Suppressor macrophage (primary cell): ENCODE measurements at places on chromosomes 5 and 9.

DNA sequence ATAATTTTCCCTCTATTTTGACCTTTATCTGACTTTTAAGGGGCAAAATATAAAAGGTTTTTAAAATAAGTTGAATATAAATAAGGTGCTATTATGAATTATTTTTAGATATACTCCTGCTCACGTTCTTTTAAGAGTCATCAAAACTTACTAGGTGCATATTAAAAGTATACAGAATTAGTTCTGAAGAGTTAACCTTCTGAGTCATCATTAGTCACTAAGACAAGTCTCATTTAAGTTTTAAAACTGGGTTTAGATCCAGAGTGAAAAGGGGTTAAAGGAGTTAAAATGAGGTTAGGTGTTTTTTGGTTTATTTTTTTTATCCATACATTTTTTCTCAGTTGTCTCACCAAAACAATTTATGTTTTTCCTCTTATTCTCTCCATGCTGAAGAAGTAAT lies 41.7 kb downstream of the SMIM15 start:
- no peak for DNase-seq

- DNase-seq, result no peak
Measured at GRCh38 chr5:151657114-151657513, 29.6 kb downstream of the SPARC start.

DNA sequence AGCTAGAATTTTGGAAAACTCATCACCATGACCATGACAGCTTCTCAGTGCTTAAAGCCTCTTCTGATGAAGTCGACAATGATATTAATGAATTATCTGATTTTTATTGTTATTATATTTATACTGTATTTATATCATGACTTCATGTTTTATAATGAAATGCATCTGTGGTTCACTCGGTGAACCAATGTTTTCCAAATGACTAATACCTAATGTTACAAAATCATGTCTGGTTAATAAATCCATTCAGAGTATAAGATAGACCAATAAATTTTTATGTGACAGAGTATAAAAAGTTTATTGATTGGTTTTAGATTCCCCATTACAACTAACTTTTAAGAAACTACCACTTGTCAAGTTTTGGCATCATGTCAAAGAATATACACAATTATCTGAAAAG lies 416.5 kb downstream of the MLLT3 start:
- no peak for DNase-seq

DNA sequence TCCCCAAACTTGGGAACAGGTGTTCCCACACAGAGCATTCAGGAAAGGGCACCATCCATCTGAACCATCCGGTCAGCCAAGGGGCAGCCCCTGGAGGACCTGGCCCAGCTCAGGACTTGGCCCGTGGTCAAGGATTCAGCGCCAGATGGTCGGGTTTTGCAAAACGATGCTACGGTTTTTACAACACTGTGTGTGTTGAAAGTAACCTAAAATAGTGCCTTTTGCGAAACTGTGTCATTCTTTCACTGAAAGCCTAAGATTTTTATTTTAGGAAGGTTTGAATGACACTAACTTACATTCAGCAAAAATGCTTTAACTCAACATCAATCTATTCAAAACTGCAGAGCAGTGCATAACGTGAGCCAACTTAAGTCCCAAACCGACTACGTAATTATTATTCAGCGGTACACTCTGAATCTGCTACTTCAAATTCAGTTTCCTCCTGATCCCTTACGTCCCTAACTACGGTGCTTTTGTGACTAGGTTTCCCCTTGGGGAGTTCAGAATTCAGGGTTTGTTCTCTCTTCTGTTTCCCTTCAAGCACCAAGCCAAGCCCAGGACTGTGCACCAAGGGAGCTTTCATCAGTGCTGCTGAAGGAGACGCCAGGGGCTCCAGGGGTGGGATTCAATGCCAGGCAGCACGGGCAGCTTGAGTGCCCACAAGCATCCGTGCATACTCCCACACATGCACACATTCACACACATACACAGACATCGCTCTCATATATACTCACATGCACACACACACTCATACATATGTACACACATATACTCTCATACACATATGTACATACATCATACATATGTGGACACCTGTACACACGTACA lies 25.8 kb downstream of the LPCAT1 start:
- peak; percentile 46 for DNase-seq

DNA sequence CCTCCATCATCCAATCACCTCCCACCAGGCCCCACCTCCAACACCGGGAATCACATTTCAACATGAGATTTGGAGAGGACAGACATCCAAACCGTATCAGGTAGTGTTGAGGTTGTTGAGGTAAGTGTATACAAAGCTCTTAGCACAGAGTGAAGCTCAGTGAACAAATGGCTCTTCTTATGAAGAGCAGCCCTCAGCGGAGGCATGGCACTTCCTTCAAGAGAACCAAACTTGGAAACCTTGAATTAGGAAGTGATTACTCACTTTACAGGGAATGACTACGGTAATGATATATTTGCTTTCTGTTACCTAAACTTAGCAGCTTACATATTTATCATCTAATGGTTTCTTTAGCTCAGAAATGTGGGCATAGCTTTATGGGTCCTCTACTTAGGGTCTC lies 92.8 kb downstream of the IQGAP2 start:
- DNase-seq, result peak; percentile 64

- DNase-seq, result peak; percentile 39
Measured at GRCh38 chr5:124453221-124454051, 293.0 kb downstream of the ZNF608 start.

DNA sequence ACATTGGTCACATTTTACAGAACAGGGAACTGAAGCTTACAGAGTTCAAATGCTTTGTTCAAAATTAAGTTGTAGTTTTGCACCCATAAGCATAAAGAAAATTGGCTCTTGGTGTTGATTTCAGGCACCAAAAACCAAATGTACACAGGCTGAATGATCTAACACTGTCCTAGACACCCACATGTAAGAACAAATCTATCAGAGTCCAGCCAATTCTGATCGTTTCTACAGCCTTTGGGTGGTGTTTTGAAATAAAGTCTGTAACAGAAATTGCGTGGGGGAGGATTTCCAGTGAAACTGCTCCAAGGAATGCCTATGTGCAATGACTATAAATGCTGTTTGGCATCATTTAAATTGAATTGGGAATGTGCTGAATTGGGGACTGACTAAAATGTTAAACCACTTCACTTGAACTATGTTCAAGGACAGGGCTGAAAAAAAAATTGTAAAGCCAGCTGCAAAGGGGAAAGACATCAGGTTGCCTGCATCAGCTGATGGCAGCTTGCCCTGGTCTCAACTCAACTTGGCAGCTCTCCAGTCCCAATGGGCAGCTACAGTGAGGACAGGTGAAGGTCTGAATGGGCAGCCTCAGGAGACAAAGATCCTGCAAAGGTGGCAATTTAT lies 92.2 kb upstream of the TRPC7 start:
- DNase-seq, result no peak

- DNase-seq, result peak; percentile 6
Measured at GRCh38 chr5:94244921-94245320, 373.5 kb downstream of the KIAA0825 start.

- DNase-seq, result no peak
Measured at GRCh38 chr5:67373518-67373917, 176.9 kb upstream of the CD180 start.

DNA sequence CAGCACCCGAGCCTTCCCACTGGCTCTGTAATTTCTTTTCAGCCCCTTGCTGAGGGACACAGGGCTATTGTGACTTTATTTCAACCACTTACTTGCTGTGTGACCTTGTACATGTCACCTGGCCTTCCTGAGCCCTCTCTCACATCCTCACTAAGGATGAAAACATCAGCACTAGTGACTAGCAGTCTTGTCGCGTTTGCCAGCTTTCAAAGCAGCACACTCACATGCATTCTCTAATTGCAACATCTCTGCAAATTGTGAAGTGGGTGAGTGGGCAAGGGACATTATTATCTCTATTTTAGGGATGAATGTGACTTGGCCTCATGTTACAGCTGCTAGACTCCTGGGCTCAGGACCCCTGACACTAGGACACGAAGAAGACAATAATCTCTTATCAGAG lies 144.5 kb downstream of the SEC61B start:
- DNase-seq, result peak; percentile 61

DNA sequence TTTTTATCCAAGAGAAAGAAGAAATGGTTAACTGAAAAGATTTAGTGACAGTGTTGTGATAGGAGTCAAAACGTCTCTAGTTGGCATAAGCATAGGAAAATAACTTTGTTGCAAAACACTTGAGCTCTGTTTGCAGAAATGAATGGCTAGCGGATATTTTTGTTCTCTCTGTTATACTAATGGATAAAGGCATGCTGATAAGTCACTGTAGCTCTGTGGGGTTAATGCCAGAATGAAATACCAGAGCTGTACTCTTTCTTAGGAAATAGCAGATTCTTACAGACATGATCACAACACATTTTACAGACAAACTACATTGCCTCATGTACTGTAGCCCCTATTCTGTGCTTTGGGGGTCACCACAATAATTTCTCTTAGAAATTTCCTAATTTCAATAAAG lies 202.8 kb downstream of the DMRTA1 start:
- no peak for DNase-seq

DNA sequence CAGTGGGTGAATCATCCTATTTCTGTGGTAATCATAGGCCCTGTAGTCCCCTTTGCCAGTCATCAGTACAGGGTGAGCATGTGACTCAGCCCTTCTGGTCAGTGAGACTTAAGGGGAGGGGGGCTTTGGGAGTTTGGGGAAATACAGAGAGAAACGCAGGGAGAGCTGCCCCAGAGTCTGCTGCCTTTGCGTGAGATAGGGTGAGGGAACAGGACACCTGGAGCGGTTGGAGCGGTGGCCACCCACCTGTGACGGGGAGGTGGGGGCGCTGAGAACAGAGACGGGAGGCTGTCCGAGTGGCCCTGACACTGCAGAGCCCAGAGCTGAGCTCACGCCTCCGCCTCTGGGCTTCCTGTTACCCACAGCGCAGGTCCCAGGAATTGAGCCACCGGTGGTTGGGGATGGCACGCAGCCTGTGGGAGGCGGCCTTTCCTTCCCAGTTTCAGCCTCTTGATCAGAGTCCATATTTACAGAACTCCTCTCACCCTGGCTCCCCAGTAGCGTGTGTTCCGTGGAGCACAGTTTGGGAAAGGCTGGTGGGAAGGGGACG lies 92.0 kb upstream of the ERCC6L2 start:
- DNase-seq, result no peak

- no peak for DNase-seq
Measured at GRCh38 chr5:88732862-88733261, 150.1 kb downstream of the MEF2C start.

GRCh38 chr9:134052491-134052890 lies 15.3 kb downstream of the BRD3 start:
- DNase-seq, result no peak

- DNase-seq, result no peak
Measured at GRCh38 chr5:154368041-154368800, 77.6 kb upstream of the SAP30L start.

DNA sequence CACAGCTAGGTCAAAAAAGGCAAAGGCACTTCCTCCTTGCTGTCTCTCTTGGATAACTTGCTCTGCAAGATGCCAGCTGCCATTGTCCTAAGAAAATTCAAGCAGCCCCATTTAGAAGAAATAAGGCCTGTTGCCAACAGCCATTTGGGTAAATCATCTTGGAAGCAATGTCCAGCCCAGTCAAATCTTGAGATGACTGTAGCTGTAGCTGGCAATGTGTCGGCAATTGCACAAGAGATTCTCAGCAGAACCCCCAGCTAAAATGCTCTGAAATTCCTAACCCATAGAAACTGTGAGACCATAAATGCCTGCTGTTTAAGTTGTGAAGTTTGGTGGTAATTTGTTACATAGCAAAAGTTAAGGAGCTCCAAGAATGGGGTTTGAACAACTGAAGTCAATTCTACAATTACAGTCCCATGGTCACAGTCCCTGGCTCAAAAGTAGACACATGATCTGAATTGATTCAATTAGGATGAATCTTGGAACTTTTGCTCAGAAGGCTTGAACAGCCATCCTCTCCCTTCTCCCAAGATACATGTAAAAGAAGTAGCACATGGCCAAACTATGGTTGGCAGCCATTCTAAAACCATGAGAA lies 151.1 kb downstream of the MPDZ start:
- DNase-seq, result no peak

DNA sequence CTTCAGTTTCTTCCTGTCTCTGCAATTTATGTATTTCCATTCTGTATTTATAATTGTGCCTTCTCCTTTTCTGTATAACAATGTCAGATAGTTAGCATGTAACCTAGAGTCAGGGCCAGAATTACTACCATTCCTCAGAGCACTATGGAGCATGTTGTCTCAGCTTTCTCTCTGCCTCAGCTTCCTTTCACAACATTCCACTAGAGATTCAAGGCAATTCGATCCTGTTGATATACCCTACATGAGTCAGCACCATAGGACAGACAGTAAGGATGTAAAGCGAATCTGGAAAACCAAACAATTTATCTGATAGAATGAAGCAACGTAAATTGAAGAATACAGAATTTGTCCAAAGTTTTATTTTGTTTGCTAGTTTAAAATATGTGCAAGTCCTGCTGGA lies 728.3 kb upstream of the SEMA6A start:
- DNase-seq, result no peak

GRCh38 chr9:79799691-79800335 lies 228.0 kb downstream of the TLE4 start:
- no peak for DNase-seq

GRCh38 chr5:133249593-133249992 lies 197.8 kb downstream of the HSPA4 start:
- DNase-seq, result no peak

GRCh38 chr9:111222757-111223156 lies 107.3 kb downstream of the OR2K2 start:
- DNase-seq, result no peak

GRCh38 chr9:88782931-88783710 lies 208.1 kb upstream of the S1PR3 start:
- DNase-seq, result no peak

- no peak for DNase-seq
Measured at GRCh38 chr5:132768485-132768868, 8.6 kb downstream of the SEPTIN8 start.
